Pons (tissue), 1 donor: ENCODE measurements at places on chromosomes 4 and X.

DNA sequence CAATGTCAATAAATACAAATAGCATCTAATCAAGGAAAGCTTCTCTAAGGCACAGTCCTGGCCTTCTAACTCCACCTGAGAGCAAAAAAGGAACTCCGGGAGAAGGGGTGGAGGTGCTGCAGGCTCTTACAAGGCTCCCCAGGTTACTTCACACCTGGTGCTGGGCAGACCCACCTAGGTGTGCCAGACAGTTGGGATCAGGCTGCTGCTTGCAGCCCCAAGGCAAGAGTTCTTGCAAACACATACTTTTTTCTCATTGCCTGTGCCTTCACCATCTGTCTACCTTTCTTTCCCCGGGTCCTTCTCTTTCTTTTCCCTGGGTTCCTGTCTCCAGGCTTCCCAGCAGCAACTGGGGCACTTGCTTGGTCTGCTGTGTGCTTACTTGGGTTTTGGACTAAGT is 81.4 kb upstream of the STIM2 start:
- DNase-seq, result no peak

DNA sequence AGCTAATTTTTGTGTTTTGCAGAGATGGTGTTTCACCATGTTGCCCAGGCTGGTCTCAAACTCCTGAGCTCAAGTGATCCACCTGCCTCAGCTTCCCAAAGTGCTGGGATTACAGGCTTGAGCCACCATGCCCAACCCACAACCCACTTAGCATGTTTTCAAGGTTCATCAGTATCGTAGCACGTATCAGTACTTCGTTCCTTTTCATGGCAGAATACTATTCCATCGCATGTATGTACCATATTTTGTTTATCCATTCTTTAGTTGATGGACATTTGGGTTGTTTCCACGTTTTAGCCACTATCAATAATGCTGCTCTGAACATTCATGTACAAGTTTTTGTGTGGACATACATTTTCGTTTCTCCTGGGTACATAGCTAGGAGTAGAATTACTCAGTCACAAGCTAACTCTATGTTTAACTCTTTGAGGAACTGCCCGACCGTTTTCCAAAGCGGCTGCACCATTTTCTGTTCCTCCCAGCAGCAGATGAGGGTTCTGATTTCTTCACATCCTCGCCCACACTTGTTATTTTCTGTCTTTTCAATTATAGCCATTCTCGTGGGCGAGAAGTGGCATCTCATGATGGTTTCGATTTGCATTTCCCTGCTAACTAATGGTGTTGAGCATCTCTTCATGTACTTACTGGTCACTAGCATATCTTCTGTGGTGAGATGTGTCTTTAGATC is 32.5 kb downstream of the MAN2B2 start:
- no peak for DNase-seq

GRCh38 chrX:45602151-45602550 is 401.5 kb upstream of the DIPK2B start:
- no peak for DNase-seq

DNA sequence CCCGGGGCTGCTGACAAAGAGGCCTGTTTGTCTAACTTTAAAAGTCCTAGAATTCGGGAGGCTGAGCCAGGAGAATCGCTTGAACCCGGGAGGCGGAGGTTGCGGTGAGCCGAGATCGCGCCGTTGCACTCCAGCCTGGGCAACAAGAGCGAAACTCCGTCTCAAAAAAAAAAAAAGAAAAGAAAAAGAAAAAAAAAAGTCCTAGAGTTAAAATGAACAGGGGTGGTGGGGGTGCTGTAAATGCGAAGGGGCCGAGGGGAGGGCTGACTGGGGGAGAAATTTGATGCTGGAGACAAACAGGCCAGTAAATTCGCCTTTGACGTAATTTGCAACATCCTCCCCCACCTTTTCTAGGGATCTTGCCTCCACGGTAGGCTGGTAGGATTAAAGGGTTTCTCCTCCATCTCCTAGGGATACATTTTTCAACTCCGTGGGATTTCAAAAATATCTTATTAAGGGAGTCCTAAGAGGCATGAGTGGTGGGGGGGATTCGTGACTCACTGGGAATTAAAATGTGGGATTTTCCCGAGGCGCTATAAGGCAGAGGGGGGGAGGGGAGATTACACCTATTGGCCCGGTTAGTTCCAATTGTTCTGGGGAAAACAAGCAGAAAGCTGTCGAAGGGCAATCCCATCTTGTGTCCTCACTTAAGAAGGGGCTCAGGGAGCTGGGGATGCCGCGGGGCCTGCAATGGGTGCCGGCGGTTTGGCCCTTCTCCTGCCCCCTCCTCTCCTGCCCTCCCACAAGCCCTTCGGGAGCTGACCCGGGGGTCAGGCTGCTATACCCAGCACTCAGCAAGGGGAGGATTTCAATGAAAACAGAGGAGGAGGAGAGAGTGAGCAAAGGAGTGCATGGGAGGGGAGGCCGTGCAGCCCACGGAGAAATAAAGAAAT is 3.0 kb upstream of the BCOR start:
- DNase-seq, result no peak

- no peak for DNase-seq
Measured at GRCh38 chr4:14254926-14255325, 627.4 kb upstream of the BOD1L1 start.

- DNase-seq, result peak; percentile 82
Measured at GRCh38 chr4:162274354-162274753, 110.6 kb upstream of the FSTL5 start.

DNA sequence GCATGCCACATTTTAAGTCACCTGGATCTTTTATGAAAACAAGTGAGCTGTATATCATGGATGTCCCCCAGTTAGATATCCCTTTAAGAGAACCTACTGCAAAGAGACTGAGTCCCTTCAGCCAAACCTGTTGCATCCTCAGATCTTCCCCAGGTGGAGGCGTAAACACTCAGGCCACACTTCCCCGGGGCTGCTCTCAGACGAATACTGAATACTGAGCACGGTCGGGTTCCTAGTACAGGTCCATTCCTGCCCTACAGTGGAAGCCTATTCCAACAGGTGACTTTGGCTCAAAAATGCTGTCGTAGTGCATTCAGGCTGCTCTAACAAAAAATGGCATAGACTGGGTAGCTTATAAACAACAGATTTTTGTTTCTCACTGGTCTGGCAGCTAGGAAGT is 320.2 kb upstream of the CLNK start:
- DNase-seq, result no peak

DNA sequence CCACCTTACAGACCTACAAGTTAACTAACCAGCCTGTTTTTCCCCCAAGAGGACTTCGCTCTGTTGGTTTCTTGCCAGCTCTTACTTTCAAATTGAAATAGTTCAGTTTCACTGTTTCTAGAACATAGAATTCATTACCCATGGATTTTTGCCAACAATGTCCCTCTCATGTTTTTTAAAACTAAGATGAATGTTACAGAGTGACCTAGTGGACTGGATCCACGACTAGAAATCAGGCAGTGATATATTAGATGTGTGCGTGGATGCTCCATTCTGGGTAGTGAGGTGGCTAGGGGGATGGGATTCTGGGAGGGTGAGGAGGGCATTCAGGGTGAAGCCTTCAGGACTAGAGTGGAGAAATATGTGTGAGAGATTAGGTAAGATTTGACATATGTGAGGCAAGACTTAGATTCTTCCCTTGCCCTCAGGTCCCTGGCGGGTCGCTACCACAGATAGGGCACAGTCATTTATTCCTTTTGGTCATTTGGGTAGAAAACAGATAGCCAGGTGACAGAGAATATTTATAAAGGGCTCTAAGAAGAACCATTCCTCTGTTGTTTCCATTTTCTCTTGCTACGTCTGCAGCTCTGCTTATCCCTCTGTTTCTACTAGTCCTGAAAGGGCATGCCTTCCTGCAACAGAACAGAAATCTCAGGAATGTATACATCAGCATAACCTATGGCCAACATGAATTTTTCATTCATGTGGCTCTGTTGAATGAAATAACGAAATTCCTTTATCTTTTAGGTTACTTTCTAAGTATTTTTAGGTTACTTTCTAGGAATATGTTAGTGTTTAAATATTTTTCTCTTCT is 15.4 kb upstream of the JADE1 start:
- no peak for DNase-seq

GRCh38 chr4:76380561-76380960 is 40.4 kb downstream of the CCDC158 start:
- DNase-seq, result no peak

DNA sequence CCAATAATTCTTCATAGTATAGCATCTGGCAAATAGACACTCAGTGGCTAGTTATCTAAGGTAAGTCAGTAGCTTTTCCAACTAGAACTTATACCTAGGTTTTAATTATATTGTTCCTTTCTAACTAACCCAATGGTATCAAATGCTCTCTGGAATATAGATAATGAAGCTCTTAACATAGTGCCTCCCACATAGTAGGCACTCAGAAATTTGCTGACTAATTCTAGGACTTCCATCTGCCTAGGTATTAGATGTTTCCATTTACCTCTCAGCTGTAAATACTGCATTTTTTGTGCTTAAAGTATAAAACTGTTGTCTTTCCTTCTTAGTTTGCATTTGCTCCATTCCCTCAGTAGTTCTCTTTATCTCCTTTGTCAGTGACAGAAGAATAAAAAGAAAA is 214.3 kb upstream of the SPRY1 start:
- DNase-seq, result no peak

- peak; percentile 79 for DNase-seq
Measured at GRCh38 chr4:24980064-24980690, 50.6 kb downstream of the LGI2 start.

- no peak for DNase-seq
Measured at GRCh38 chr4:110007217-110007616, 94.5 kb downstream of the EGF start.

DNA sequence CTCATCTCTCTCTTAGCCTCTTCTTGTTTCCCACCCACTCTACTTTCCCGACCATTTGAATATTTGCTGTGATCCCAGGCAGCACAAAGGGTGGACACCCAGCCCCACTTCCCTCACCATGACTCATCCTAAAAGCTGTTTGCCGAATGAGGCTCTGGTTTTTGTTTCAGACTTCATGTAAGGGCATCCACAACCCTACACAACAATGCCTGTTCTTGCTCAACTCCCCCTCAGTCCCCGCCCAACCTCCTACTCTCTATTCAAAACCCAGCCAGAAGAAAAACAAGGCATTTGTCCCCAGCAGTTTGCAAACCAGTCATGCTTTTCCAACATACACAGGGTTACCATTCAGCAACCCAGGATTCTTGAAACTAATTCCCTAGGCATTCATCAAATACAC is 516.5 kb upstream of the CNKSR2 start:
- peak; percentile 91 for DNase-seq

DNA sequence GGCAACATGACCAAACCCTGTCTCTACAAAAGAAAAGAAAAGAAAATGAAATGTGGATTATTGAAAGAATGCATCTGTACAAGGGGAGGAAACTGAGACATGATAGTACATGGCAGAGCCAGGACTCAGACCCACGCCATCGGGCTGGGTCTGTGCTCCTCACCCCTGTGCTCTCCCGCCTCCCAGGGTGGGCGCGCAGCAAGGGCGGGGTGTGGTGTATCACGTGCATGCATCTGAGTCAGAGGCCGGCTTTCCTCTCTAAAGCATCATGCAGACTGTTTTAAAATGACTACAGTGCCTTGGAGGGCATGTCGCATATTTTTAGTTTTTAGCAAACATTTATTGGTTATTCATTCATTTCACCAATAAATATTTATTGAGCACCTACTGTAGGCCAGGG is 47.8 kb downstream of the HTT-AS start:
- DNase-seq, result no peak

DNA sequence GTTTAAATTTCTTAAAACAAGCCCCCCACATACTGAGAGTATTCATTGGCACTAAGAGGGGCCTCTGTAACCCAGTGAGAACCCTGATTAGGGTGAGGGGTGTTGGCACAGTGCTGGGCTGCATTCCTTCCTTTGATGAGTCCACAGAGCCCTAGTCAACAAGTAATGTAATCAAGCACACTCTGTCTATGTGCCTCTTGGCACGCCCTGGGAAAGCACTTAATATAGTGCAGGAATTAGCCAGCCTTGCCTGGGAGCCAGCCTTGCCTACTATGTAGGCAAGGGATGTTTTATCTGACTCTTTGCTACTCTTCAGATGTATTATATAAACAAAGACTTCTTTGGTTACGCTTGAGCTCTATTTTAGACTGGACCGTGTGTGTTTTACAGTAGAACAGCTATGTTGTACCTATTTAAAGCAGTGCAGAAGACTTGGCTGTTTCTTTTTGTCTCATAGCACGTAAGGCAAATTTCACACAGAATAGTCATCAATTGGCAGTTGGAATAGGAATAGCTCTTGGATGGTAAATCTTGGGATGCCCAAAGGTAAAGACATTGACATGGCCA is 64.3 kb downstream of the FRAS1 start:
- no peak for DNase-seq

- peak; percentile 96 for DNase-seq
Measured at GRCh38 chr4:181281451-181281850, 961.8 kb upstream of the TENM3 start.
